ENCODE measurements at places on chromosomes 2 and 18. TPM values are rescaled to one million over a fixed set of nuclear protein-coding genes. Genes with fewer than 3 reads are reported as not detected.

The CYB5A gene
- 37.6 TPM for total RNA-seq

The MYOM1 gene
- total RNA-seq: not detected

The CFAP65 gene
- total RNA-seq: not detected

The TGFA gene
- 25.8 TPM for total RNA-seq

The CRYGD gene
- total RNA-seq: not detected

The RRM2 gene
- 195 TPM for total RNA-seq

The ANKRD30BL gene
- total RNA-seq: not detected

DNA sequence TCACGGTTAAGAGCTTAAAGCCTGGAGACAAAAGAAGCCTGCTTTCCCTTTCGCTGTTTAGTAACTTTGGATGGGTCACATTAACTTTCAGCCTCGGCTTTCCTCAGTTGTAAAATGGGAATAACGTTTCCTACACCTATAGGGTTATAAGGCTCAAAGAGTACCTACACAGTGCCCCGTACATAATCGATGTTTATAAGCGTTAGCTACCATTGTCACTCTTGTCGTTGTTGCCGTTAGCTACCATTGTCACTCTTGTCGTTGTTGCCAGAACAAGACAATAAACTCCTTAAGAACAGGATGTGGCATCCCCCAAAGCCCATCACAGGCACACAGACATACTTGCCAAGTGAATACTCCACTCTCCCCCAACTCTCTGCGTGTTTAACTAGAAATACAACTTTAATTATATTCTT lies 901 bp upstream of the MFSD6 start:
- no peak for DNase-seq

DNA sequence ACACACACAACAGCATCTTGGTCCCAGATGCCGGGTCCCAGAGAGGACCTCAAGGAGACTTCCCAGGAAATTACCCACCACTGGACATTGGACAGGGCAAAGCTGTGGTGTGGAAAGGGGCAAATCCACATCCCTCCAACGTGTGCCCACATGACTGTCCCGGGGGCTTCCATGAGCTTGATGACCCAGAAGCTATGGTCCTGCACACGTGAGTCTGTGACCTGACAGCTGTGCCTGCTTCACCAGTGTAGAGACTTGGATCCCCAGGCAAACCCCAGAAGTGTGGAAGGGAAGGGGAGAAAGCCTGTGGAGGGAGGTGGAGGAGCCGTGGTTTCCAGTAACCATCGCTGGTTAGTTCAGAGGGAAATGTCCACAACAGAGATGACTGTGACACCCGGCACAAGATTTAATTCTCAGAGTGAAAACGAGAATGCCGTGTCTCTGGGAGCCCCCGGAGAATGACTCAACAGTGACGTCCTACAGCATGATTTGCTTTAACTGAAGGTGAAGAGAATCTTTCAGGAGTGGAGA lies 19.1 kb upstream of the GPR55 start:
- DNase-seq: no peak

- peak; percentile 24 for DNase-seq
Measured at GRCh38 chr2:145344076-145344724, 824.3 kb upstream of the ZEB2 start.

GRCh38 chr2:172864182-172864581 lies 128.5 kb downstream of the RAPGEF4 start:
- DNase-seq: peak; percentile 49

DNA sequence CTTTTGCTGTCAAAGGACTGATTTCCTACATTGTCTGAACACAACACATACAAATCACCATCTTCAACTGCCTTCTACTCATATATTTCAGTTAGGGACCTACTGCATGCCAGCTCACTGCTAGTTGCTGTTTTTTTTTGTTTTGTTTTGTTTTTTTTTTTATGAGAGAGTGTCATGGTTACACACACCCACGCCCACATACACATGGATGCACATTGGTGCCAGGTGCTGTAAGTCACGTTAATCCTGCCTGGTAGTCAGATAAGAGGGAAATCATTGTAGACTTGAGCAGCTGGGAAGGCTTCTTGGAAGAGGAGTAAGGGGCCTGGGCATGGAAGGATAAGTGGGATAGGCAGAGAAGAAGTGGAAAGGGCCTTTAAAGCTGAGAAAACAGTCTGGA lies 209.9 kb downstream of the TDRD15 start:
- peak; percentile 16 for DNase-seq

- DNase-seq: peak; percentile 30
Measured at GRCh38 chr2:191302459-191303139, 57.4 kb downstream of the MYO1B start.

GRCh38 chr18:39186008-39186407 lies 1620.4 kb upstream of the CELF4 start:
- no peak for DNase-seq

DNA sequence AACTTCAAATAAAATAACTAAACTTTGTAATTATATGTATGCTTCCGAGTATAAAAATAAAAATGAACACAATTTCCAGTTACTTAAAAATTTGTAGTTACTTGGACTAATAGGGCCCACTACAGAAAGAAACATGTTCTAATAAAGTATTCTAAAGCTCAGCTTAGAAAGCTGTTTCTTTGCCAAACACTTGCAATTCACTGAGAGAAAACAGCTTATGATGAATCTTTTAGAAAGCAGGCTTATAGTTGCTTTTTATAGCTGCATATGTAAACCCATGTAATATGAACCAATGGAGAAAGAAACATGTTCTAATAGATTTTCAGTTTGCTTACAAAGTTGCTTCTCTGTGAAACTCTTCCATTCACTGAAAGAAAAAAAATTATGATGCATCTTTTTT lies 766.0 kb downstream of the LRP1B start:
- DNase-seq: no peak

DNA sequence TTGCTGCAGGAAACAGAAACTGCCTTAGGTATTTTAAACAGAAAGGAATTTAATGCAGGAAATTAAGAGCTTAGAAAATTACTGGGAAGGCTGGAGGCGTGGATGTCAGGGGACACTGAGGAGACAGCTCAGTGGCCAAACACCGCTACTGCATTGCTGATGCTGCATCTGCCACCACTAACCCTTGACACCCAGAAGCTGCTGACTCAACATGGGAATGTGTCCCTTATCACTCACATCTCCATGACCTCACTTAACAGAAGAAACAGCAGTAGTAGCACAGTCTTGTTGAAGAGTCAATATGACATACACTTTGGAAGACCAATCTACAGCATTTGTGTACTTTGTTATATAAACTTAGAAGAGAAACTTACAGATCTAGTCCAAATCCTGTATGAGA lies 906.1 kb downstream of the SLC4A3 start:
- peak; percentile 72 for DNase-seq

GRCh38 chr2:70991742-70992141 lies 2.9 kb downstream of the TEX261 start:
- DNase-seq: no peak

GRCh38 chr2:8676921-8677645 lies 4.8 kb upstream of the ID2 start:
- DNase-seq: no peak

DNA sequence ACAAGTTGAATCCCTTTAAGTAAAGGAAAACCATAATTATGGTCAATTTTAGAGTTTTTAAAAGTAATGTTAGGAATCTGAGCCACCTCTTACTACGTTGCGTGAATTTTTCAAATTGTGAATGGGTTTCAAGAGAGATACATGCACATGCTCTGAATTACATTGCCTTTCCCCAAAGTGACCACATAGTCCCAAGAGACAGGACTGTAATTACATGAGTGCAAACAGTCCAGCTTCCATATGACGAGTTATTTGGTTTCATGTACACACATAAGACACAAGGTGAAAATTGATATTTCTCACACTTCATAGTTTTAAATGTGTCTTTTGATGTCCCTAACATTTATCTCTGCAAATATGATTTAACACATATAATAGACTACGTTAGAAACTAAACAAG lies 850.8 kb downstream of the LRP1B start:
- DNase-seq: no peak

- no peak for DNase-seq
Measured at GRCh38 chr18:334575-335132, 66.8 kb upstream of the THOC1 start.

- no peak for DNase-seq
Measured at GRCh38 chr2:25596516-25597244, 76.7 kb downstream of the DTNB start.

DNA sequence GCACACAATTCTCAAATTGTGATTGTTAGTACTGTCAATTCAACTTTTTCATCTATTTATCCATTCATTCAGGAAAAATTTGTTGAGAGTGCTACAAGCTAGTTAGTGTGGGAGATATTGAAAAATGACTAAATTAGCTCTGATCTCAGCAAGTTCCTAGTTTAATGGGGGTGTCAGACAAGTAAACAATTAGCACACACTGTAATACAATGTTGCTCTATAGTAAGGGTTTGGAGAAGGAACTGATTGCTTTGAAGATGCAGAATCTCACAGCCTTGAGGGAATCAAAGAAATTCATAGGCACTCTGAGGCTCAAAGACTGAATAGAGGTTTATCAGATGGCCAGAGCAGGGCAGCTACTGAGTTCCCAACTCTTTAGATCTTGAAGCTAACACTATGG lies 6.8 kb upstream of the CCNYL1 start:
- no peak for DNase-seq

DNA sequence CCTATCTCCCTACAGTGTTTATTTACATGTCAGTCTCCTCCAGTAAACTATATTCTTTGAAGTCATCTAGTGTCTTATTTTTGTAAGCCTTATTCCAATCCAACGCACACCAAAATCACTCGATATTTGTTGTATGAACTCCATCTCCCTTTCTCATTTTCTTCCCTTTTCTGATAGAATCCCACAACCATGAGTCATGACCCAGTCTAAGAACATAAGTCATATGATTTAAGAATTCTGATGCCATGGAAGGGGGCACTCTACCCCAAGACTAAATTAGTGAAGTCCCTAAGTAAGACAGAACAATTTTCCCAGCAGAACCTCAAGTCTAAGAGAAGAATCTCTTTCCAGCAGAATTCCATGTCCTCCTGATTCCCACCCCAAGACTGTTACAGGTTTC lies 5.4 kb downstream of the CHMP3 start:
- DNase-seq: no peak

DNA sequence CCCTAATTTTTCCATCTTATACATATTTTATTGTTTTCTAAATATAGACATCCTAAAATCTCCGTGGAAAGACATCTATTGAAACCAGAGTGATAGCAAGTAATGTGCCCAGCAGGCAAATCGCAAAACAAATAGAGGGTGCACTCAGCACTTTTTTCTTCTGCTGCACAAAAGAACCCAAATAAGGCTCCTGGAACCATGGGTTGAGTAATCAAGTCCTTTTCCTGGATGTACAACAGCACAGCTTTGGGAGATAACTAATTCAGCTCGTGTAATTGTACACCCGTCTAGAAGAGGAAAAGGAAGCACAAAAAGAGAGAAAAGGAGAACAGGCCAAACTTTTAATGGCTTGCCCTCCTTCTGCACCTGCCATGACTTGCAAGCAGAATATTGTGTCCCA lies 126.9 kb upstream of the TLK1 start:
- no peak for DNase-seq

DNA sequence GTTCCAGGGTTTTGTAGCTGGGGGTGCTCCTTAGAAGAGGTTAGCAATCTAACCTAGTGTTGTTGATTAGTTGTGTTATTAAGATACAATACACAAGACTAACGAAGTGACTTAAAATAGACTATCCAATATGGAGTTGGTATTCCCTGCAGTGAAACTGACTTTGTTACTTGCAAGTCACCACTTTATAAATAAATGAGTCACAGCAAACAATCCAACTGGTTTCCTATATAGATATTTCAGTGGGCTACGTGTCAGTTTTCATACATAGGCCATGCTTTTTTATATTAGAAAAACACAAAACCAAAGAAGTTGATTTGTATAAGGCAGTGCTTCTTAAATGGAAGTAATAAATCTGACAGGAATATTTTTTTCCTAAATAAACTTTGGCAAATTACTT lies 274.0 kb downstream of the CAMKMT start:
- no peak for DNase-seq

DNA sequence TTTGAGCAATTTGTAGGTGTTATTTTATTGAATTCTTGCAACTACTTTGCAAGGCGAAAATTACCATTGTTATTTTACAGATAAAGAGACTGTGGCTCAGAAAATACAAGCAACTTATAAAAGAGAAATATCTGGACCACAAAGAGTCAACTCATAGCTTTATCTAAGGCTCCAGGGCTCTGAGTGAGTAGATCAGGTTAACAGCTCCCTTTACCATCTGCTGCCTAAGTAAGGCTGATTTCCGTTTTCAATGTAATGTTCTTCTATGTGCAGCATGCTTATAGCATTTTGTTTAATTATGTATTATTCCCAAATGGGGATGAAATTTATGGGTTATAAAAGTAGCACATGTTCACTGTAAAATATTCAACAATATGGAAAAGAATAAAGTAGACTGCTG lies 299.1 kb upstream of the TNP1 start:
- DNase-seq: no peak

- DNase-seq: no peak
Measured at GRCh38 chr2:210287301-210287700, 27.7 kb downstream of the MYL1 start.

- no peak for DNase-seq
Measured at GRCh38 chr2:62663411-62663810, 42.1 kb upstream of the EHBP1 start.
